ENCODE measurements at places on chromosomes 16 and 17. TPM values are rescaled to one million over a fixed set of nuclear protein-coding genes. Genes with fewer than 3 reads are reported as not detected.

Gene ABCA6
- total RNA-seq: not detected

Gene ABCC11
- 0.13 TPM for total RNA-seq

Gene HOXB9
- 10.1 TPM for total RNA-seq

Gene PARD6A
- 1.7 TPM for total RNA-seq

Gene SP6
- total RNA-seq: 2.8 TPM

Gene CMIP
- total RNA-seq: 126 TPM

Gene SEPTIN1
- total RNA-seq: 2.2 TPM

Gene SPEM3
- not detected for total RNA-seq

Gene CA7
- not detected for total RNA-seq

Gene ZP2
- not detected for total RNA-seq

Gene CTRB1
- total RNA-seq: not detected

Gene ACSF3
- 17.9 TPM for total RNA-seq

Gene ALDH3A1
- total RNA-seq: 843 TPM

Gene KRTAP9-8
- not detected for total RNA-seq

Gene COX10
- 19.3 TPM for total RNA-seq

Gene PSMD7
- total RNA-seq: 134 TPM

Gene SLC52A1
- total RNA-seq: 1.2 TPM

Gene KRTAP3-1
- not detected for total RNA-seq

Gene ERI2
- total RNA-seq: 16.3 TPM

Gene SEZ6L2
- total RNA-seq: 24.4 TPM

Gene KCNJ18
- not detected for total RNA-seq

Gene CCL13
- not detected for total RNA-seq

Gene UNC13D
- total RNA-seq: 4.3 TPM

Gene SLC38A8
- total RNA-seq: not detected

Data from A549 treated with DMSO at 1 μM for 4 hours (cell line).